Gastroesophageal sphincter (tissue), 4 donors: ENCODE measurements at places on chromosomes 2 and 18.

DNA sequence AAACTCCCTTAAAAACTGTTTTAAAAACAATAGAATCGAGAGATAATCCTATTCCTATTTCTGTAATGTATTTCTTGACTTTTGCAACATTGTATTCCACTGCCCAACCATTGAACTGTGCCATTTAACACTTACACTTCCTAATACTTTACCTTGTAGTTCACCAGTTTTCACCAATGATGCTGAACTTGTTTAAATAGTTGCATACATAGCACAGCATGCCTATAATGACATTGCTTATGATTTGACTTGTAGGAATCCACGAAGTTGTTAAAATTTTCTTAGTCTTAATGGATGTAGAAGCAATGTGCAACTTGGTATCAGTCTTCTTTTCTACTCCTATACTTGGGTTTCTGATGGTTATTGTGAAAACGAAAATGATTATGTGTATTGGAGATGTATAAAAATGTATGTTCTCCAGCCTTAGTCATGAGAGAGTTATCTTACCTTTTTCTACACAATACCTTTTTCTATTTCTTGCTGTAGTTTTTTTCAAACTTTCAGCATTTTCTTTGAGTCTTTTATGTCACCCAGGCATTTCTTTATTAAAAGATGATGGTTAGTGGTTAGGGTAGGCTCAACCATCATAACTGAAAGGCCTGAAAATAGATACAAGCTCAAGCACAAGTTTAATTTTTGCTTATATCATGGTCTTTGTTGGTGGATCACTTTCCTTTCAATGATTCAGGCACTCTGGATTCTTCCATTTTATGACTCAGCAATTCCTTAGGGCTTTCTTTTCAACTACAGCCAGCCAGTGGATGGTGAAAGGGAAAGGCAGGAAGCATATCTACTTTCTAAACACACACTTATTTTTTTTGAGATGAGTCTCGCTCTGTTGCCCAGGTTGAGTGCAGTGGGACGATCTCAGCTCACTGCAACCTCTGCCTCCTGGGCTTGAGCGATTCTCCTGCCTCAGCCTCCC lies 9.4 kb downstream of the GPD2 start:
- no peaks in the 10 kb centered on the region for H3K36me3 ChIP-seq
- H3K27ac ChIP-seq, result no peak overlapping the region
- H3K4me1 ChIP-seq, result no peaks in the 10 kb centered on the region
- ATAC-seq, result no peak
- no peaks in the 10 kb centered on the region for H3K27me3 ChIP-seq

GRCh38 chr2:85468704-85469349 lies 50.3 kb downstream of the SH2D6 start:
- H3K36me3 ChIP-seq, result no peaks in the 10 kb centered on the region
- H3K4me1 ChIP-seq, result peaks cover 11% of the 10 kb centered on the region
- H3K4me3 ChIP-seq, result no peak overlapping the region
- ATAC-seq, result no peak
- H3K27ac ChIP-seq, result no peak overlapping the region

- H3K27me3 ChIP-seq, result no peaks in the 10 kb centered on the region
- H3K4me3 ChIP-seq, result no peak overlapping the region
- no peaks in the 10 kb centered on the region for H3K36me3 ChIP-seq
- H3K27ac ChIP-seq, result no peak overlapping the region
- H3K4me1 ChIP-seq, result no peaks in the 10 kb centered on the region
- ATAC-seq, result no peak
These were observed 105.8 kb upstream of the LYPD6 start for GRCh38 chr2:149224543-149224942.

GRCh38 chr2:48200620-48201293 lies 294.5 kb upstream of the FBXO11 start:
- ATAC-seq, result no peak
- no peak overlapping the region for H3K27ac ChIP-seq
- no peaks in the 10 kb centered on the region for H3K4me1 ChIP-seq
- H3K27me3 ChIP-seq, result no peaks in the 10 kb centered on the region
- H3K36me3 ChIP-seq, result no peaks in the 10 kb centered on the region
